ENCODE measurements at places on chromosomes 5 and 9. TPM values are rescaled to one million over a fixed set of nuclear protein-coding genes. Genes with fewer than 3 reads are reported as not detected.

GRCh38 chr9:135566552-135566951 lies 5.0 kb downstream of the PAEP start:
- no peaks in the 10 kb centered on the region for H3K4me1 ChIP-seq
- H3K27ac ChIP-seq, result no peak overlapping the region
- no peak overlapping the region for H3K4me3 ChIP-seq
- no peaks in the 10 kb centered on the region for H3K27me3 ChIP-seq
- no peak for DNase-seq
- H3K36me3 ChIP-seq, result no peaks in the 10 kb centered on the region

- H3K27ac ChIP-seq, result no peak overlapping the region
- no peak for DNase-seq
- no peak overlapping the region for H3K4me3 ChIP-seq
- H3K36me3 ChIP-seq, result no peaks in the 10 kb centered on the region
- H3K27me3 ChIP-seq, result no peaks in the 10 kb centered on the region
Observed at GRCh38 chr9:112312139-112312538, 21.3 kb downstream of the PTBP3 start.

GRCh38 chr5:79850316-79850822 lies 140.7 kb downstream of the MTX3 start:
- no peak for DNase-seq
- H3K36me3 ChIP-seq, result no peaks in the 10 kb centered on the region
- H3K27ac ChIP-seq, result no peak overlapping the region
- no peak overlapping the region for H3K4me3 ChIP-seq
- no peaks in the 10 kb centered on the region for H3K27me3 ChIP-seq

DNA sequence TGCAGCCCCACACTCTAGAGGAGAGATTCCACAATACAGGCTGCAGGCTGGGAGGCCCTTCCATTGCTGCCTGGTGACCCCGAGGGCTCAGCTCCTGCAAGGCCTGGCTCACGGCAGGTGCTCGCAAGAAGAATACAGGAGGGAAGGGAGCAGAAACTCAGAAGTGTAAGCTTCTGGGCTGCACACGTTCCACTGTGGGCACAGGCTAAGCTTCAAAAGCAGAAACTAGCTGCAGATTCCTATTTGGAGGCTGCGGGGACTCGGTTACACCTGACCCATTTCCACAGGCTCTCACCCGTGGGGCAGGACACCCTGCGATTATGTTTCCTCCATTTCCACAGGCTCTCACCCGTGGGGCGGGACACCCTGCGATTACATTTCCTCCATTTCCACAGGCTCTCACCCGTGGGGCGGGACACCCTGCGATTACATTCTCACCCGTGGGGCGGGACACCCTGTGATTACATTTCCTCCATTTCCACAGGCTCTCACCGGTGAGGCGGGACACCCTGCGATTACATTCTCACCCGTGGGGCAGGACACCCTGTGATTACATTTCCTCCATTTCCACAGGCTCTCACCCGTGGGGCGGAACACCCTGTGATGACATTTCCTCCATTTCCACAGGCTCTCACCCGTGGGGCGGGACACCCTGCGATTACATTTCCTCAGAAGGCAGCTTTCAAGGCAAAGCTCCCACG lies 10.3 kb downstream of the LPCAT1 start:
- no peak overlapping the region for H3K27ac ChIP-seq
- H3K4me3 ChIP-seq, result no peak overlapping the region
- peaks cover 23% of the 10 kb centered on the region for H3K36me3 ChIP-seq
- peaks cover 30% of the 10 kb centered on the region for H3K4me1 ChIP-seq
- no peaks in the 10 kb centered on the region for H3K27me3 ChIP-seq

DNA sequence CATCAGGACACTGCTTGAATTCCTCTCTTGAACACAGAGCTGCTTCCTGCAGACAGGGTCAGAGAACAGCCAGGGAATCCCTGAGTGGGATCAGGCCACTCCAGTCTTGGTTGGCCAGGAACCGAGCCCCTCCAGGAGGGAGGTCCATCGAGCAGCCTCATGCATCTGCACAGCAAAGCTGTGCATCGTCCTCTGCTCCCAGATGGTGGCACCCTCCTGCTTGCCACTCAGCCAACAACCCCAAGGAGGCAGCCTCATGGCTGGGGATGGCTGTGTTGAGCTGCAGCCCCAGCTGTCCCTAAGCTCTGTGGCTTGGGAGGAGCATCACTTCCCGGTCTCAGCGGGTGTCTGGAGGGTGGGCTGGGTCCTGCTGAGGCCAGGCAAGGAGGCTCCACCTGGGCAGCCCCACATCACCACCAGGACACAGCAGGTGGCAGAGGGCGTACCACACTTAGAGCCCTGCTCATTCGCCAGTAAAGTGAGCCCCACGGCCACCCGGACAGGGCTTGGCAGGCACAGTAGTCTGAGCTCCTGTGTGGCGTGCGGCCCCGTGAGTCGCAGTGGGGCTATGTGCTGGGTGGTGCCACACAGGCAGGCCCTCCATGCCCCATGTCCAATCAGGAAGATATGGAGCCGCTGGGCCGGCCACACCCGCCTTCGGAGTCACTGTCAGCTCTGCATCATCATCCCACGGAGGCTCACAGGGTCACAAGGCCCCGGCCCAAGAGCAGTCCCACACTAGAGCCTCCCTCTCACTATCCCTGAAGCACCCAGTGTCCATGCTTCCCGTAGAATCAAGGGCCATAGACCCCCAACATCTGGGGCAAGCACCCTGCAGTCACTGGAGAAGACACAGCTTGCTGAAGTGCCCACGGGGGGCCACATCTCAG lies 11.9 kb downstream of the LPCAT1 start:
- H3K36me3 ChIP-seq, result peaks cover 22% of the 10 kb centered on the region
- H3K27ac ChIP-seq, result peak overlapping the region; percentile 80
- DNase-seq, result peak; percentile 37
- no peaks in the 10 kb centered on the region for H3K27me3 ChIP-seq

DNA sequence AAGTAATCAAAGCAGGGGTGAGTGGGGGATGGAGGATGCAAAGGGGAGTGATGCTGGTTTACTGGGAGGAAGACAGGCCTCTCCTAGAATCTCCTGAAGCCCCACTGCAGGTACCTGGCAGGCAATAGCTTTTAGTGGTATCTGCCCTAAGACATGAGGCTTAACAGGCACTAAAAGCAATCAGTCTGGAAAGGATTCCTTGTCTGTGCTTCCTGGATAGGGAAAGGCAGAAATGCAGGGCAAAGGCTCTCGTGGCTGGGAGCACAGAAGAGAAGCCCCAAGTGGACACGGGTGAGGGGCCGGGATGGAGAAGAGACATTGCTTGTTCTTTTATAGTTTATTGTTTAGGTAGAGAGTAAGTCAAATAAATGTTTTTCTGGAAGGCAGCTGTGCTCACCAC lies 40.1 kb downstream of the CCNJL start:
- no peaks in the 10 kb centered on the region for H3K27me3 ChIP-seq
- no peaks in the 10 kb centered on the region for H3K36me3 ChIP-seq
- H3K4me1 ChIP-seq, result peaks cover 6% of the 10 kb centered on the region
- DNase-seq, result no peak
- no peak overlapping the region for H3K27ac ChIP-seq

DNA sequence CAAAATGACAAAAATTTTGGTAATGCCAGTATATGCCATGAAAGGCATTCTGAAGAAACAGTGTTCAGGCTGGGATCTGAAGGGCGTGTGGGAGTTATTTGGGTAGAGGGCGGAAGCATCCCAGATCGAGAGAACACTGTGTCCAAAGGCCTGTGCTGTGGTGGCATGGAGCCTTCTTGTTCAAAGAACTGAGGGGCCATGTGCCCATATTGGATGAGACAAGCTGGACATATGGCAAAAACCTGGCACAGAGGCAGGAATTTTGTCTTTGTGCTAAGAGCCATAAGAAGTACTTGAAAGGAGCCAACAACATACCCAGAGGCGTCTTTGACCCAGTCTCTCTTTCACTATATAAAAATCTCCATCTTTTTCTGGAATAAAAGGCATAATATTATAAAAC lies 128.0 kb downstream of the SYK start:
- H3K27me3 ChIP-seq, result no peaks in the 10 kb centered on the region
- H3K36me3 ChIP-seq, result no peaks in the 10 kb centered on the region
- no peak overlapping the region for H3K4me3 ChIP-seq
- no peak for DNase-seq

GRCh38 chr5:126591549-126591948 lies 3.5 kb downstream of the ALDH7A1 start:
- H3K4me3 ChIP-seq, result no peak overlapping the region
- no peak for DNase-seq
- no peaks in the 10 kb centered on the region for H3K27me3 ChIP-seq
- H3K36me3 ChIP-seq, result no peaks in the 10 kb centered on the region
- peaks cover 3% of the 10 kb centered on the region for H3K4me1 ChIP-seq

GRCh38 chr5:142549834-142550233 lies 136.1 kb downstream of the FGF1 start:
- no peak overlapping the region for H3K27ac ChIP-seq
- no peak overlapping the region for H3K4me3 ChIP-seq
- peaks cover 8% of the 10 kb centered on the region for H3K4me1 ChIP-seq
- H3K27me3 ChIP-seq, result no peaks in the 10 kb centered on the region
- no peaks in the 10 kb centered on the region for H3K36me3 ChIP-seq
- DNase-seq, result no peak

Gene FST
- 1,058 TPM for polyA plus RNA-seq

Gene MVB12B
- 4.6 TPM for polyA plus RNA-seq

Gene C9orf153
- polyA plus RNA-seq, result 0.06 TPM

Data from fibroblast of lung (primary cell).